ENCODE measurements at places on chromosomes 4 and X.
A peak's percentile ranks its signal among the peaks of the same experiment; 100 is the strongest.

DNA sequence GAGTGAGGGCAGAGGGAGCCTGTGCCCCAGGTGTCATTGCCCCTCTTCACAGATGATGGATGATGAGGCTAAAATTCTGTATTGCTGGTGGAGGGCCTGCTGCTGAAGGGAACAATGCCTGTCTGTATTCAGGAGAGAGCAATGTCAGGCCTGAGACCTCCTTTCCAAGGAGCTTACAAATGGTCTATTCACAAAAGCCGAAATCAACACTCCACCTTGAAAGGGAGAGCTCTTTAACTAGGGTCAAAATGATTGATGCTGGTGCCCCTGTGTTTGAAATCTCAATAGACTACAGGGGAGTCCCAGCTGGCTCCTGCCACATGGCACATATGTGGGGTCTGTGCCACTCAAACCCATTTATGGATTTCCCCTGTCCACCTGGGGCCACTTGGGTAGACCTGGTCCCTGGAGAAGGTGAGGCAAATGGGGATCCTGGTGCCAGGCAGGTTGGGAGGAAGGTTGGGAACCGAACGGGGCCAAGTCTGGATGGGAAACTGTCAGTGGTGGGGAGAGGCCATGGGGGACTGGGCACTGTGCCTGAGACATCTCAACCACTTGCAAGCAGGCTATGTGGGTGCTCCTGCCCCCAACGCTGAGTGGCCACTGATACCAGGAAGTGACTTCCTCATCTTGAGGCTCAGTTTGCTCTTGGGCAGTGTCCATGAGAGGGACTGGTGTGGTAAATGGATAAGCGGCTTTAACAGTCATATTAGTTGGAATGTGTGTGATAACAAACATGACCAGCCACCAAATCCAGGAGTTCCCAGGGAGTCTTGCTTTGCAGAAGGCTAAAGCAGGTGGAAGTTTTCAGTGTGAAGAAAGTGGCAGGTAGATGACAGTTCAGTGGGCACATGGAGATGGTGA lies 223.8 kb upstream of the PSAPL1 start:
- no peak for DNase-seq

DNA sequence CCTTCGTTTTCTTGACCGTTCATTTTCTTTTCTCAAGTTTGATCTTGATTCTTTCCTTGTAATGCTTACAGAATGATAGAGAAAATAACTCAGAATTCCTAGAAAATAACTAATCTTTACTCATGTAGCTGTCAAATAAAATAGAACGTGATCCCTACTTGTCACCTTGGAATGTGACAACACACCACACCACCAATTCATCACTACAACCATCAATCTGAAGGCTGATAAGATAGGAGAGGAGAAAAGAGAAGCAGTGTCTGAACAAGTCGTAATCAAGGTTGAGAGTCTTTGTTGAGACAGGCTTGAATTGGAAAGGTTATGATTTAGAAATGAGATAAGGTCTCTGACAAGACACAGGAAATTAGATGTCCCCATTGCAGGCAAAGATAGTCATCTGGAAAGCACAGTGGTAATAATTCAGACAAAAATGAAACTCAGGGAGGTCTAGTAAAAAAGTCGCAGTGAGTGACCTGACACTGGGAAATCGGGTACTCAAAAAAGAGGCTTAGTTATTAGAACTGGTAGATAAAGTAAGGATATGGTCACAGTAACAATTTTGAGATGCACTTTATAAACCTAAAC lies 456.2 kb downstream of the FAT4 start:
- no peak for DNase-seq

DNA sequence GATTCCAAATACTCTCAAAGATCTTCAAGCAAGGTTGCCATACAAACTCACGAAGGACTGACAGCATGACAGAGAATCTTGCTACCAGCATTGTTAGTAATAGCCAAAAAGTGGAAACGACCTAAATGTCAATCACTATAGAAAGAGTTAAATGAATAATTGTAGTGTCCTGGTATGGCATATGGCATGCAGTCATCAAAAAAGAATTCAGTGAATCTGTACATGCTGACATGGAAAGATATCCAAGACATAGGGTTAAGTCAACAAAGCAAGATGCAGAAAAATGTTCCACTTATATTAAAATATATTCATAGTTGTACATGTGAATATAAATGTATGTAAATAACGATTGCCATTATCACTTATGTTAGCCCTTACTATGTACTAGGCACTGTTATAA lies 37.6 kb downstream of the SRPX2 start:
- DNase-seq, result no peak

DNA sequence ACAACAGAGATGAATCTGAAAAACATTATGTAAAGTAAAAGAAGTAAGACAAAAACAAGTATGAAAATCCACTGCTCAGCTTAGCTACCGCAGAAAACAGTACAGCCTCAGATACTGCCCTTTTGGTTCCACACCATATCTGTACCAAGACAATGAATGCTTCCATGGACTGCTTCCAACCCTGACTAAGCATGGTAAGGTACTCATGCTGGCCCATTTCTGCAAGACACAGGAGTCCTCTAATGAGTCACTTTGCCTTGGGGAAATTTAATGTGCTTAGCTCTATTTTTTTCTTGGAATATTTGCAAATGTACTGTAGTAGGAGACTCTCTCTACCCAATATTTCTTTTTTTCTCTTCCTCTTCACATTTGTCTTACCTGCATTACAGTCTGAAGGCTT lies 931.7 kb upstream of the HS3ST1 start:
- DNase-seq, result no peak

DNA sequence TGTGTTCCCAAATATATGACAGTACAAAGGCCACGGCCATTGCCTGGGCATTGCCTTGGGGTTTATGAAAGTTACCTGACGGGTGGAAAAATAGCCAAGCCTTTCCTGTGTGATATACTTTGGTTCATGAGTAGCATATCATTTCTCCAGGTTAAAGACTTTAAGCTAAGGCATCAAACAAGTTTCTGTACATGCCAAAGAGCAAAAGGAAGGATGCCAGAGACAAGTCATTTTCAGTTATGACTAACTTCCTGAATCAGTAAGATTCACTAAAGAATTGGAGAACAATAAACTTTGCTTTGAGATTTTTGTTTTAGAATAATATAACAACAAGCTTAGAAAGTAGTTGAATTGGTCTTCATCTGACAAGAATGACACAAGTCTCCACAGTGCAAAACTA lies 9.7 kb upstream of the GUF1 start:
- no peak for DNase-seq

GRCh38 chr4:34644579-34645115 lies 1599.7 kb downstream of the ARAP2 start:
- no peak for DNase-seq

DNA sequence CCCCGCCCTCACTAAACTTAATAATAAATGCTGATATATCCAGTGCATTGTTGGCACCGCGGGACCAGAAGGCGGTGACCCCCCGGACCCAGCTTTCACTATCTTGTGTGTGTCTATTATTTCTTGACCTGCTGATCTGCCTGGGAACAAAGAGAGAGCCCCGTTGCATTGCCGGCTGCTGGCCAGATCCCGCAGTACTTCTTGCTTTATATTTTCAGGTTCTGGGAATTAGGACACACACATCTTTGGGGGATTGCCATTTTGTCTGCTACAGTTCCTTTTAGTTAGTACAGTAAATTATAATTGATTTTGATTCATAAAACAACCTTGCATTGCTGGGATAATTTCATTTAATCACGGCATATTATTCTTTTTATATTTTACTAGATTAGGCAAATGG lies 2.2 kb upstream of the RTL8B start:
- no peak for DNase-seq

GRCh38 chr4:186486172-186486571 lies 69.2 kb downstream of the MTNR1A start:
- no peak for DNase-seq

DNA sequence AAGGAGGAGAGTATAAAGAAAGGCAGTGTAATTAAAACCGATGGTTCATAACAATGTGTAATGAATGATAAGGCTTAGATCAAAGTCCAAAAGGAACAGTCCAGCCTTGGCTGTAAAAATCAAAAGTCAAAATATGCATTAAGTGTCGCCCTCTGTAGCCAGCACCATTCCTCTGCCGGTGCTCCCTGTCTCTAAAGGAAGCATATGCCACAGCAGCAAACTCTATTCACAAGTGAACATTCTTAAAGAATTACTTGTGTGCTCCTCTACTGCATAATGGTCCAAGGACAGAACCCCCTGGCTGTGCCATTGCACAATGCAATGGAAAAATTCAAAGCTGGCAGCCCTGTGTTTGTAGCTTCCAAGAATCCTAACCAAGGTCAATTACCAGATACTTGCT lies 16.3 kb upstream of the MBNL3 start:
- no peak for DNase-seq

GRCh38 chr4:172018358-172018757 lies 205.2 kb downstream of the GALNTL6 start:
- DNase-seq, result no peak

GRCh38 chrX:72478853-72479252 lies 93.8 kb downstream of the HDAC8 start:
- no peak for DNase-seq

DNA sequence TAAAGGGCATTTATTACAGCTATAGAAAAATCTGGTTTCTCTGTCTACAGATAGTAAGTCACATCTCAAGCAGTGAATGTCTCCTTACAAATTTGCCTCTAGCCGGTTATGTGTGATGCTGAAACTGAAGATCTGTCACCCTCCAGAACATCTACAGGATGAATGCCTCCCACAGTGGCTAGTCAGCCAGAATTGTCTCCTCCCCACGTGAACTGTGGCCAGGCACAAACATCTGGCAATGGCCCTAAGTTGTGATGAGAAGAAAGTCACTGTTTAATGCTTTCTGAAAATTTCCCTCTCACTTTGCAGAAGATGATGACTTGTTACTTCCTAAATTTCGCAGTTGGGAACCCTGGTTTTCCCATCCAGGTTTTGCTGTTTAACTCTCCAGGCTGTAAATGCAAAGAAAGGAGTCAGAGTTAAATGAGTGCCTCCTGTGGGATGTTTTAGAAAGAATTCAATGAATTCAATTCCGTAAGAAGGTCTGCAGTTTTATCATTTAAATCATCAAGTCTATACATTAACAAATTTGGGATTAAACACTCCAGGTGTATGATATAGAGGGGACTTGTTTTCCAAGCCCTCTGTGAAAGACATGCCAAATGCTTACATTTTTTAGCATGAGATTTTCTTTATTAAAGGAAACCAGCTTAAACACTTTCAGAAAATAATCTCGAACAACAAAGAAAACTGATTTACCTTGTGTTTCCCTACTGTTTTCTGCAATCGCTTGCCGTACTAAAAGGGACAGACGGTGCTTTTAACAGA lies 55.4 kb upstream of the TLR3 start:
- no peak for DNase-seq

- DNase-seq, result no peak
These were observed 10.5 kb upstream of the ZNF330 start for GRCh38 chr4:141210168-141210567.

GRCh38 chr4:181202240-181202639 lies 1041.0 kb upstream of the TENM3 start:
- no peak for DNase-seq

DNA sequence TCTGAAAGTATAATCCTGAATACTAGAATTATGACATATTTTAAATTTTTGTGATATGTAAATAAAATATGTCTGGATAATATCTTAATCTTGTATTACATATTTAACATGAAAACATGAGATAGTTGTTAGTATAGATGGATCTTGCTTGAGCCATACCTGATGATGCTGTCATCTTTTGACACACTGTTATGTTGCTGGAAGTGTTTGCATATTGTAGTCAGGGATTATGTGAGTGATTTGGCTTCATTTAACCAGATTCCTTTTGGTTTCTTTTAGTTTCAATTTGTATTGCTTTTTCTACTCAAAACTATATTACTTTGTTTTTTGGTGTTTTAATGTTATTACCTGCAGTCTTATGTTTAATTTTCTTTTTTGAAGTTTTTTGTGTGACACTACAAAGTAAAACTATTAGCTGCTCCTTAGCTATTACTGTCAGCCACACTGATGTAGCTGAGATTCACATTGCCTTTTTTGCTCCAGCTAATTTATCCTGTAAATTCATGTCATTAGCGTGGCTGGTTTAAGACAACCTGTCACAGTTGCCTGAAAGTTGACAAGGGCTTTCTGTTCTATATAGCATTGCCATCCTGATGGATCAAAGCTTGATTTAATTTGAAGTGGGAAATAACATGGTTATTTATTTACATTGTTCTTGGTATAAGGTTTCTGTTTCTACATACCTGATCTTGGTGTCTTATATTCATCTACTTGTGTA lies 33.7 kb downstream of the METAP1 start:
- no peak for DNase-seq

- DNase-seq, result no peak
These were observed 631 bp downstream of the TMEM47 start for GRCh38 chrX:34656467-34656841.

GRCh38 chr4:124861761-124862160 lies 149.2 kb upstream of the ANKRD50 start:
- no peak for DNase-seq

GRCh38 chr4:52423967-52424366 lies 235.1 kb downstream of the USP46 start:
- no peak for DNase-seq

GRCh38 chr4:132513491-132513890 lies 635.6 kb upstream of the PCDH10 start:
- no peak for DNase-seq

- DNase-seq, result no peak
These were observed 20.5 kb downstream of the PKD2 start for GRCh38 chr4:88027611-88028608.

DNA sequence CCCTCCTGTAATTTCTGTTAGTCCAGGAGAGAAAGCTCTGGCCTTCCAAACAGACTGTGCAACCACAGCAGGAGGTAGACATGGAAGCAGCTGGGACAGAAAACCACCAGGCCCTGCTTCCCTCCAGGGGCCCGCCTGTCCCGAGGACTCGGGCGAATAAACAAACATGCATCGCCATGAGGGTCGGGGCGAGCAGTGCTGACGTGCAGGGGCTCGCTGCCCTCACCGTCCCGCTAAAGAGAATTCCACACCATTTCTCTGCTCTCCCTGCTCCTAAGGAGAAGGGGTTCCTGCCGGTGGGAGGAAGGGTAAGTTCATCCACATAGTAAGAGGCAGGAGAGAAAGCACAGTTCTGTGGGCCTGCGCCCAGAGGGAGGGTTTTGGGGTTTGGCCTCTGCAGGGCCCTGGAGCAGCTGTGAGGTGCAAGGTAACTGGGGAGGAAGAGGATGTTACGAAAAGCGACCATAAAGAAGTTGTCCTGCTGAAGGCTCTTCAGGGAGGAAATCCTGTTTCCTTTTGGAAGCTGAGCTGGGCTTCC lies 54.9 kb downstream of the WFS1 start:
- no peak for DNase-seq

GRCh38 chr4:153816542-153816941 lies 27.7 kb upstream of the SFRP2 start:
- no peak for DNase-seq

DNA sequence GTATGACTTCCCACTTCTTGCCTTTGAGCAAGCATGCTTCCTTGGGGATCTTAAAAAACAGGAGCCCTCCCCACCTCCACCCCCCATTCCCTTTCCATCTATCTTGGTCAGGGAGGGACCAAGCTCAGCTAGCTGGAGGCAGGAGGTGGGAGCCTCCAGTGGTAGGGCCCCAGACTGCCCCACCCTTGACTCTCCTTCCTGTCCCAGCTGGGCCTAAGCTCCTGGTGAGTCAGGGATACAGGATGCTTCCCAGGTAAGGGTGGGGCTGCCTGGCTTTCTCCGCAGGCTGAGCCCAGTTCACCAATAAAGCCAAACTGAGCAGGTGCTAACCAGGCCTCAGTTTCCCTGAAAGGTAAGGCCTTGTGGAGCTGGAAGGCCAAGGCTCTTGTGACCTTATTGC lies 15.2 kb downstream of the EFNB1 start:
- no peak for DNase-seq

GRCh38 chr4:4791299-4792111 lies 68.0 kb upstream of the MSX1 start:
- DNase-seq, result peak; percentile 67

GRCh38 chrX:53681661-53682060 lies 4.9 kb downstream of the HUWE1 start:
- DNase-seq, result no peak
